ENCODE measurements at places on chromosomes 7 and 10. TPM values are rescaled to one million over a fixed set of nuclear protein-coding genes. Genes with fewer than 3 reads are reported as not detected.
A peak's percentile ranks its signal among the peaks of the same experiment; 100 is the strongest.

DNA sequence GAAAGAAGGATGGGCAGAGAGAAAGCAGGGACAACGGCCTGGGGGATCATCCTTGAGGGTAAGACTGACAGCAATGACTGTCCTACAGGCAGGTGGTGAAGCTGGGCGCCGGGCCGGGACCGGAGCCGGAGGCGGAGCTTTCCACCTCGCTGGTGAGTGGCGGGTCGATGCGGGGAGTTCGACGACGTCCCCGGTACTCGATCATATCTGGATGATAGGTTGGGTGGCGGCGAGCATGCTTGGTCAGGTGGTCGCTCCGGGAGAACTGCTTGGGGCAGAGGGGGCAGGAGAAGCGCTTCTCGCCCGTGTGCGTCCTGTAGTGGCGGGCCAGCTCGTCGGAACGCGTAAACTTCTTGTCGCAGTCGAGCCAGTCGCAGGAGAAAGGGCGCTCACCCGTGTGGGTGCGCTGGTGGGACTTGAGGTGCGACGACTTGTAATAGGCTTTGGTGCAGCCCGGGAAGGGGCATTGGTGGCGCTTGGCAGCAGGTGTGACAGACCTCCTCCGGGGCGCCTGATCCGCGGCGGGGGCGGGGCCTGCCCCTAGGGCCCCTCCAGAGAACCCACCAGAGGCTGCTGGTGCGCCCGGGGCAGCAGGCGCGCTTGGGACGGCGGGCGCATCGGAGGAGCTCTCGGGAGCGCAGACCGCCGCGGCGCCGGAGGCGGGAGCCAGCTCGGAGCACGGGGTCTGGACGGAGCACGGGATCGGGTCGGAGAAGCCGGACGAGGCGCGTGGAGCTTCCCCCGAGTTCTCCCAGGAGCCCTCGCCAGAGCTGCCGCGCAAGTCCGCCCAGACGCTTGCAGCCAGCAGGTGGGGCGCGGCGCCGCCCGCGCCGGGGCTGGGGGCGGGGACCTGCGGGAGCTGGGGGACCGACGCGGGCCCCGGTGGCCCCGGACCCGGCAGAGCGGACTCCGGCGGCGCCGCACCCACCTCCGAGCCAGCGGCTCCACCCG is 752 bp downstream of the KLF14 start:
- DNase-seq, result no peak
- H3K36me3 ChIP-seq, result peaks cover 3% of the 10 kb centered on the region
- no peak overlapping the region for H3K27ac ChIP-seq
- H3K27me3 ChIP-seq, result peaks cover 33% of the 10 kb centered on the region

GRCh38 chr7:84469034-84469433 is 274.4 kb upstream of the SEMA3A start:
- no peaks in the 10 kb centered on the region for H3K27me3 ChIP-seq
- no peaks in the 10 kb centered on the region for H3K4me1 ChIP-seq
- no peaks in the 10 kb centered on the region for H3K36me3 ChIP-seq
- H3K4me3 ChIP-seq, result no peak overlapping the region
- no peak overlapping the region for H3K27ac ChIP-seq

GRCh38 chr10:132410779-132411532 is 14.0 kb downstream of the PWWP2B start:
- H3K4me1 ChIP-seq, result peaks cover 51% of the 10 kb centered on the region
- no peak for DNase-seq
- peaks cover 5% of the 10 kb centered on the region for H3K36me3 ChIP-seq

DNA sequence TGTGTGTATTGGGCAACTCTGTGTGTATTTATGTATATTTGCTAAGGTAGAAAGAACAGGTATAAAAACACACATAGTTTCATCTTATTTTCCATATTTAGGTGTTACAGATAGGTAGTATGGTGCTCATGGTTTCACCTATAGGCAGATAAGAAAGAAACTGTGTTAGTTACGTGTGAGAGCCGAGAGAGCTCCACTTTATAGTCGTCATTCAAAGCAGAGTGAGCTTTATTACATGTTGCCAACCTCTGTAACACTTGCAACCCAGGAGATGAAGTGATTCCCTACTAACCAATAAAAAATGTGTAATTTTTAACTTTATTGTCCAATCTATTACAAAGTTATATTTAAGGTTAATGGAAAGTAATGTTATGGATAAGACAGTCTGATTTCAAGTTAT is 121.3 kb downstream of the AGMO start:
- DNase-seq, result no peak
- no peaks in the 10 kb centered on the region for H3K36me3 ChIP-seq
- H3K4me1 ChIP-seq, result no peaks in the 10 kb centered on the region
- no peaks in the 10 kb centered on the region for H3K27me3 ChIP-seq

GRM3 gene
- not detected for polyA plus RNA-seq

GRCh38 chr7:48139459-48139858 is 31.8 kb upstream of the ABCA13 start:
- no peak overlapping the region for H3K27ac ChIP-seq
- DNase-seq, result no peak
- no peak overlapping the region for H3K4me3 ChIP-seq
- no peaks in the 10 kb centered on the region for H3K36me3 ChIP-seq
- H3K27me3 ChIP-seq, result peaks cover 3% of the 10 kb centered on the region

GRCh38 chr10:47370015-47370767 is 13.9 kb downstream of the ZNF488 start:
- no peaks in the 10 kb centered on the region for H3K27me3 ChIP-seq
- no peaks in the 10 kb centered on the region for H3K36me3 ChIP-seq
- H3K4me3 ChIP-seq, result no peak overlapping the region

DNA sequence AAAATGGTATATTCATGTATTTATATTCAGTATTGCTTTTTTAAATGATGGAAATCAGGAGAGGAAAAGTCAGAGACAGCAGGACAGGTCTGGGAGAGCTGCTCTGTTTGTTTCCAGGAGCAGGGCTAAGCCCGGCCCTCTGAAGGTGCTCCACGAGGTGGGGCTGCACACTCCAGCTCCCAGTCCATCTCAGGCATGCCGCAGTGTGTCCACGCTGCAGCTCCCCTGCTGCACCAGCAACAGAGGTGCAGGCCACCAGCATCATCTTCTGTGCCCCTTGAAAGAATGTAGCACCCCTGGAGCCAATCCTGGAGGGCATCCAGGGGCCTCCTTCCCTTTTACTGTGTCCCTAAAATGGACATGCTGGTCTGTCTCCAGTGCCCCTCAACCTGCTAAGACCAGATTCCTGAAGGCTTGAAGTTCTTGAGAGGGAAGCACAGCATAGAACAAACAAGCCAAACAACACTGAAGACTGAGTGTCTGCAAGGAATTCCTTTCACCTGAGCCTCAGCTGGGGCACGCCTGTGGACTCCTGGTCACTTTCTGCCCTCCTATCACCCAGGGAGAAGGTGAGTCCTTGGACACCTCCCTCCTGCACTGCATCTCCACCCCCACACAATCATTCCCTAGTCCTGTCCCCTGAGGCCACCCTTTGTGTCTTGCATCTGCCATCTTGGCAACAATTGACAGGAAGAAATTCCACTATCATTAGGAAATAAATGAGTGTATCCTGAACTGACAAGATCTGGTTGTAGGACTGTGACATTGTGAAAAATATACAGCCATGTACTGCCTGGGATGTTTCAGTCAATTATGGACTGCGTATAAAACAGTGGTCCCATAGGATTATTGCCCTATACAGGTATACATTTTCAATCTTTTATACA is 100.5 kb downstream of the CXCL12 start:
- H3K4me3 ChIP-seq, result no peak overlapping the region
- no peaks in the 10 kb centered on the region for H3K36me3 ChIP-seq

DNA sequence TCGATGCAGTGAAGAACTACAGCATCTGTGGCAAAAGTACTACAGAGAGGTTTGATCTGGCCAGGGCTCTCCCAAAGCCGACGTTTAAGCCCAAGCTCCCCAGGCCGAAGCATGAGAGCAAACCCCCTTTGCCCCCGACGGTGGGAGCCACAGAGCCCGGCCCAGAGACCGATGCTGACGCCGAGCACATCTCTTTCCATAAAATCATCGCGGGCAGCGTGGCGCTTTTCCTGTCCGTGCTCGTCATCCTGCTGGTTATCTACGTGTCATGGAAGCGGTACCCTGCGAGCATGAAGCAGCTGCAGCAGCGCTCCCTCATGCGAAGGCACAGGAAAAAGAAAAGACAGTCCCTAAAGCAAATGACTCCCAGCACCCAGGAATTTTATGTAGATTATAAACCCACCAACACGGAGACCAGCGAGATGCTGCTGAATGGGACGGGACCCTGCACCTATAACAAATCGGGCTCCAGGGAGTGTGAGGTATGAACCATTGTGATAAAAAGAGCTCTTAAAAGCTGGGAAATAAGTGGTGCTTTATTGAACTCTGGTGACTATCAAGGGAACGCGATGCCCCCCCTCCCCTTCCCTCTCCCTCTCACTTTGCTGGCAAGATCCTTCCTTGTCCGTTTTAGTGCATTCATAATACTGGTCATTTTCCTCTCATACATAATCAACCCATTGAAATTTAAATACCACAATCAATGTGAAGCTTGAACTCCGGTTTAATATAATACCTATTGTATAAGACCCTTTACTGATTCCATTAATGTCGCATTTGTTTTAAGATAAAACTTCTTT is 2.3 kb downstream of the LRRTM3 start:
- H3K27me3 ChIP-seq, result peaks cover 3% of the 10 kb centered on the region
- H3K4me3 ChIP-seq, result no peak overlapping the region
- H3K36me3 ChIP-seq, result no peaks in the 10 kb centered on the region
- H3K4me1 ChIP-seq, result no peaks in the 10 kb centered on the region
- no peak overlapping the region for H3K27ac ChIP-seq

- H3K36me3 ChIP-seq, result no peaks in the 10 kb centered on the region
- no peaks in the 10 kb centered on the region for H3K27me3 ChIP-seq
- no peaks in the 10 kb centered on the region for H3K4me1 ChIP-seq
Measured at GRCh38 chr10:52348037-52348564, 34.0 kb downstream of the DKK1 start.

SPDYE2 gene
- polyA plus RNA-seq, result 0.86 TPM

DNA sequence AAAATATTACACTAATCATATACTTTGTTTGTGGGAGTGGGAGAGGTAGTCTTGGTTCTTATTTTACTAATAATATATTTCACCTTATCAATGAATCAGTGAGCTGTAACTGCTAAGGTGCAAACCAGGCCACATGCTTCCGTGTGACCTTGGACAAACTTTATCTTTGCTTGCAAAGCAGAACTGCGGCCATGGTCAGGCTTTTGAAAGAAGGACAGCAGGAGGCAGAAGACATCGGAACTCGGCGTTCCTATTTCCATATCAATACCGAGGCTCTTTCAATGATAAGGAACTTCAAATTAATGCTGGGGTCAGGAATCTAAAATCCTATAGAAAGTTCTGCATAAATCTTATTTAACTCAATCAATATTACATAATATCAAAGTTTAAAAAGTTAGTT is 491.9 kb upstream of the PFKP start:
- no peaks in the 10 kb centered on the region for H3K36me3 ChIP-seq
- H3K4me3 ChIP-seq, result no peak overlapping the region
- DNase-seq, result no peak
- peaks cover 2% of the 10 kb centered on the region for H3K27me3 ChIP-seq

- no peak for DNase-seq
- H3K27ac ChIP-seq, result no peak overlapping the region
- H3K4me1 ChIP-seq, result peaks cover 5% of the 10 kb centered on the region
Measured at GRCh38 chr10:86900955-86901354, 56.5 kb downstream of the MMRN2 start.

DNA sequence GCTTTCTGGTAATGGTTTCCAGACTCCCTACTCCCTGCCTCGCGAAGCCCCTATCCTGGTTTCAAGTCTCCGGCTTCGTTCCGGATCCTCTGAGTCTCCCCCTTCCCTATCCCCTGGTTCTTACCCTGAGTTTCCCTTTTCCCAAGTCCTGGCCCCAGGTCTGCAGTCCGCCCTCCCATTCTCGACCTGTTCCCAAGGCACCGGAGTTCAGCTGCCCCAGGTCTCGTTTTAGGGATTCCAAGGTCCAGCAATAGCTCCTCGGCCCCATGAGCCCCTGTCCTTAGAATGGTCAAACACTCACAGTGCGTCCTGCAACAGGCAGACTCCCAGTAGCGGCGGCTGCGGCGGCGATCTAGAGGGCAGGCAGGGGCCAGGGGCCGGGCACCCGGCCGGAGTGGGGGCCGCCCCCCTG is 274 bp downstream of the PITX3 start:
- peaks cover 31% of the 10 kb centered on the region for H3K27me3 ChIP-seq
- H3K4me1 ChIP-seq, result peaks cover 38% of the 10 kb centered on the region
- DNase-seq, result no peak
- no peak overlapping the region for H3K27ac ChIP-seq
- peak overlapping the region; percentile 69 for H3K4me3 ChIP-seq

- H3K4me3 ChIP-seq, result no peak overlapping the region
- H3K27ac ChIP-seq, result no peak overlapping the region
- H3K36me3 ChIP-seq, result no peaks in the 10 kb centered on the region
- H3K4me1 ChIP-seq, result no peaks in the 10 kb centered on the region
- H3K27me3 ChIP-seq, result no peaks in the 10 kb centered on the region
Measured at GRCh38 chr7:147798001-147798400, 792.6 kb upstream of the C7orf33 start.

DNA sequence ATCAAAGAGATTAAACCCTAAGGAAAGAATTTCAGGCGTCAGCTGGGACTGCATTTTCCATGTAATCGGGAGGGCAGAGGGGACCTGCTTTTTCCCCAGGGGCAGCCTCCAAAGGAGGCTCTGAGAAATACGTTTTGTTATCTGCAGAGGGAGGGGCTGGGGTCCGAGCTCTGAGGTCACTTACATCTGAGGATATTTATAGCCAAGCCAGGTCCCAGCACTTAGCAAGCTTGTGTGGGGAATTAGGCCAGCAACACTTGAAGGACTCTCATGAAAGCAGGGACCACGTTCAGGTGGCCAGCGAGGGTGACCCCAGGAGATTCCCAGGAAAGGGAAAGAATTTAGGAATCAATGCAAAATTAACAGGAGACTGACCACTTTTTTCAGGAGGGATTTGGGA is 20.6 kb upstream of the GDI2 start:
- peaks cover 2% of the 10 kb centered on the region for H3K27me3 ChIP-seq
- no peak for DNase-seq
- no peak overlapping the region for H3K4me3 ChIP-seq

DNA sequence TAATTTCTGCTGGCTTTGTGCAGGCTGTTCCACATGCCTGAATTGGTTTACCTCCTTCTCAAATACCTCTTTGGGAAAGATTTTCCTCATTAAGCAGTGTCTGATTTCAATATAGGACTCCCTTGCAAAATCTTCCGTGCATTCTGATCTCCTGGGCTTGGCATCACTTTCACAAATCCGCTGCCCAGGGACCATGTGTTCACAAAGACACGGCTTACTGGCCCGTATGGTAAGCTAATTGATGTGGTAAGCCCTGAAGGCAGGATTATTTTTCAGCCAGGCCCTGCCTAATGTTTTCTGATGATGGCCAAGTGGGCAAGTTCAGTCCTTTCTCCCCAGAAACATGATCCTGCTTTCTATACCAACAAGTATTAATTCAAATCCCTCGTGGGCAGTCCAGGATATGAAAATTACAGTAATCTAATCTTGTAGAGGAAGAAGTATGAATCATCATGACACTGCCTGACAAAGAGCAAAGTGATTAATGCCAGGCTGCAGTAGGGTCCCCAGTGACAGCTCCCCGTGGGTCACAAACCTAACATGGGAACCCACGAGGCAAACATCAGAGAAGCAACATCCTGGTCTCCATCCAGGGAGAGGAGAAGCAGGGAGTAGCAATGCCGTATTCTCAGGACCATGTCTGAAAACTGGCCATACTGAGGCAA is 11.6 kb upstream of the SVIL start:
- H3K27ac ChIP-seq, result no peak overlapping the region
- H3K27me3 ChIP-seq, result no peaks in the 10 kb centered on the region
- peaks cover 5% of the 10 kb centered on the region for H3K36me3 ChIP-seq
- peaks cover 38% of the 10 kb centered on the region for H3K4me1 ChIP-seq

MBLAC1 gene
- 2.6 TPM for polyA plus RNA-seq

All from immature natural killer cell (primary cell).